ENCODE measurements at places on chromosomes 6 and 20. TPM values are rescaled to one million over a fixed set of nuclear protein-coding genes. Genes with fewer than 3 reads are reported as not detected.

ZSCAN16 gene
- total RNA-seq, result 20.0 TPM

CST3 gene
- total RNA-seq, result 224 TPM

NRSN1 gene
- 5.7 TPM for total RNA-seq

XKR7 gene
- total RNA-seq, result 284 TPM

RNF39 gene
- not detected for total RNA-seq

NINL gene
- total RNA-seq, result 86.8 TPM

PARD6B gene
- total RNA-seq, result 4.0 TPM

Measured in glutamatergic neuron (in vitro differentiated cells).